Spinal cord (tissue), 10 donors: ENCODE measurements at places on chromosomes 12 and 14.

DNA sequence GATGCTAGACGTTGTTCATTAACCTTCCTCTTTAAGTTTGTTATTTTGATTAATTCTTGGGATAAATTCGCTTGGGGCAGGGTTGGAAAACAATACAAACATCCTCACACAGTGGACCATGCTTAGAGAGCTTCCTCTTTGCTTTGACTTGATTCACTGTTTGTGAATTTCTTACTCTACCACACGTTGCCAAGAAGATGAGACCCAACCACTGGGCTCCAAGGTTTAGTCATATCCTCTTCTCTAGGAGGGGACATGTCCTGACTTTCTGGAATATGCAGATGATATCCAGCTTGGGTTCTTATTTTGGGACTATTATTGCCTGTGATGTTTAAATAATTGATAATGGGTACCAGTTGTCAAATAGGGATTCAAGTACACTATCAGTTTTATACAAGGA, 428.2 kb downstream of the ATP23 start:
- DNase-seq: no peak

DNA sequence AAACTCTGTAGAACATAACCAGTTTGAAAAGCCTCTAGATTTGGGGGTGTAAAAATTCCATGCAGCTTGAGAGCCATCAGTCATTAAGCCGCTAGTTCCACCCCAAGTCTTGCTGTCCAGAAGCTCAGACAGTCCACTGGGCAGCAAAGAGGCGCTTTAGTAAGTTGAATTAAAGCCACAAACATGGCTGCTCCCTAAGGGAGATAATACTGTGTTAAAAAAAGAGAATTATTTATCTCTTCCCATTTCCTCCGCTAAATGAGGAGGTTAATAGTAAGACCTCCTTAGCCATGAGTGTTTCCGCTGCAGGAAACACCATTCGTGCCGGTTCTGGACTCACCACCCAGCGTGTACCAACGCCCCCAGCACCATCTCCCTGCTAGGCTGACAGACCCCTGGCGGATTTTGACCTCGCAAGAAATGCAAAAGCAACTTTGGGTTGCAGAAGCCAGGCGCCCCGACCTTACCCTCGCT, 536 bp downstream of the TM7SF3 start:
- peak; percentile 36 for DNase-seq

DNA sequence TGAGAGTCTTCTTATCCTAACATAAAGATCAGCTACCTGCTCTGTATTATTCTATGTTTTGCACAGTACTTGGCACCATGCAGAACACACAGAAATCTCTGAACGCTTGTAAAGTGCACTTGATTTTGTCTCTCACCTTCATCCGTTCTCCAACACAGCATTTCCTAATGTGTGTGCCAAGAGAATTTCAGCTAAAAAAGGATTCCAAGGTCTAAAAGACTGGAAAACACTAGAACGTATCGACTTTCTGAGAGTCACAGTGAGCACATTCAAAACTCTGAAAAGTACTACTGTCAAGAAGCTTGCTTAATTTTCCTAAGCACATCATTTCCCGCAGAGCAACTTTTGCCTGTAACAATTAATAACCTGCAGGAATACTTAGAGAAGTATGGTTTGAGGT, 211.1 kb downstream of the ANO2 start:
- DNase-seq: no peak

DNA sequence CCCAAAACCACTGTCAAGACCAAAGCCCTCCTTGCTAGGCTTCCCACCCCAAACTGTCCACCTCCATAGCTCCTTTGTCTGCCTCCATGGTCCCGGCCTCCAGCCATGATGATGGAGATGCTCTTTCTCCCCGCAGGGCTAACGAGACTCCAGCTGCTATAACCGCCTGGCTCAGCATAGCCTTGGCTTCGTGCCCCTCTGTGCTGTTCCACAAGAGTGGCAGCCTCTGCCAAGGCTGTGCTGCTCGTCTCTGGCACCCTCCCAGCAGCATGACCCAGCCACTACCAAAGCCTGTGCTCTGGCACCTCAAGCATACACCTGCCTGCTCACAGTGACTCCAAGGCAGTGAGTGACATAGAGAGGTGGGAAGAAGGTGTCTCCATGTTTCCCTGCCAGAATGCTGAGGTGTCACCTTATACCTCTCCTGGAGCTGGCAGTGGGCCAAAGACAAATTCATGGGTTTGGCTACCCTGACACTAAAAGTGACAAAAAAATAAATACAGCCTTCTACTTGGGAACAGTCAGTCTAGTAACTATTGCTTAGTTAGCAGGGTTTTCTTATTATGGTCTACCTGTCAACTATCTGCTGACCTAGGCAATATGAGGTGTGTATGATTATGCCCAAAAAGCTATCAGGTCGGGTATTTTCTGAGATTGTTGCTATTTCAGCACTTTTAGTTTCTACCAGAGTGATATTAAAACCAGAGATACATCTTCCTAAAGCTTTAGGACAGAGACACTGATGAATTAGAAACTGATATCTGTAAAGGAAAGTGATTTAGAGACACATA, 16.1 kb upstream of the KRT73 start:
- no peak for DNase-seq

GRCh38 chr12:125184213-125184967, 119.2 kb downstream of the AACS start:
- no peak for DNase-seq

DNA sequence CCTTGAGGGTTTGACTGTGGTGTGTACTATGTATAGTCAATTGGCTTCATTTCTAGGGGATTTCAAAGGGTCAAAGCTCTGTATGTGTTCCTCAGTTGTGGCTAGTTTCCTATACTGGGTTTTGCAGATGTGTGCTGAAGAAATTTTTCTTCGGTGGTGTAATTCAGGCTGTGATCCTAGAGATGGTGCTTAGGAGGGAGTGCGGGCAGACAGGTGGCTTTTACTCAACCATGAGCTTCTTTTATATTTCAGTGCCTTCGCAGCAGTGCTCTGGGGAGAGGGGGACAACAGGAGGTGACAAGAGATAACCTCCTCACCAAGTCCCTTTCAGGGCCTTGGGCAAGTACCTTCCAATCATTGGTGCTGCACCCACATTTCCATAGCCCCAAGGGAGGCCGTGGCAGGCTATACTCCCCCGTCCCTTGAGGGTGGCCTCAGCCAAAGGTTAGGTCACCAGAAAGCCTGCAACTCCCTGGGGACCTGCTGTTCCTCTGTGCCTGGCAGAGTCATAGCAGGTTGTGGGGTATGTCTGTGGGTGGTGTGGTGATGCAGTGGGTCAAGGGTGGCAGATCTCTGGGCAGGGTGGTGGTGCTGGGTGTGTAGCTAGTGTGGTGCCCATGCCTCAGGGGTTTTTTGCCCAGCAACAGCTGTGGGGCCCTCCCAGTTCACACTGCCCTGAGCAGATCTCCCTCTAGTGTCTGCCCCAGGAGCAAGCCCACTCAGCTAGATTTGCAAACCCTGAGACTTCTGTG, 37.0 kb upstream of the TMX1 start:
- DNase-seq: no peak

DNA sequence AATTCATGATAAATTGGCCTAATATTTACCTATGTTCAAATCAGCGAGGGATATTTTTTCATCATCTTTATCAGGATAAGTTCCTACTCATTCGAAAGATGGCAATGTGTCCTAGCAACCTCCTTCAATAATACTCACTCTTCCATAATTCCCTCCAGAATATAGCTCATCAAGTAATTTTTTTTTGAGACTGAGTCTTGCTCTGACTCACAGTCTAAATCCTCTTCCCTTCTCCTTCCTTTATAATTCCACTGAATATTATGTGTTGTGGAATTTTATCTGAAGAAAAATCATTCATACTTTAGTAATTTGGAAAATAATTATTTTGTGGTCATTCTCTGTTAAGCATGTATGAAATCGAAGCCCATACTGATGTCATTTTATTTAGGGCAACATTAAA, 663.8 kb downstream of the FLRT2 start:
- no peak for DNase-seq

DNA sequence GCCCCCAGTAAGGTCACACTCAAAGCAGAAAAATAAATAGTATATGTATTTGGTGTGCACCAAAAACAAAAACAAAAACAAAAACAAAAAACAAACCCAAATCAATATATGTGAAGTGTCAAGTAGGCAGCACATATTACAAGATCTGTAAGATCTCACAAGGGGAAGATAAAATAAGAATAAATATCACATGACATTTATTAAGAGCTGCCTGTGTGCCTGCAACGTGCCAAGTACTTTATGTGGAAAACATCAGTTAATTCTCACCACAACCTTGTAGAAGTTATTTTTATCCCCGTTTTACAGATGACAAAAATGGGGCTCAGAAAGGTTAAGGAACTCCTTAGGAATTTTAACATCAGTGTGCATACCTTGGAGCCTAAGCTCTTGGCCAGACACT, 26.6 kb downstream of the TRIM9 start:
- no peak for DNase-seq

- DNase-seq: no peak
These were observed 48.2 kb upstream of the DYNC1H1 start for GRCh38 chr14:101915871-101916815.

- DNase-seq: no peak
These were observed 21.4 kb upstream of the PLEKHG3 start for GRCh38 chr14:64682843-64683242.

GRCh38 chr12:47989023-47989417, 15.3 kb downstream of the COL2A1 start:
- no peak for DNase-seq

- no peak for DNase-seq
These were observed 73.2 kb downstream of the ANO4 start for GRCh38 chr12:100867639-100868393.

GRCh38 chr14:84203896-84204295, 1326.0 kb upstream of the FLRT2 start:
- peak; percentile 4 for DNase-seq

DNA sequence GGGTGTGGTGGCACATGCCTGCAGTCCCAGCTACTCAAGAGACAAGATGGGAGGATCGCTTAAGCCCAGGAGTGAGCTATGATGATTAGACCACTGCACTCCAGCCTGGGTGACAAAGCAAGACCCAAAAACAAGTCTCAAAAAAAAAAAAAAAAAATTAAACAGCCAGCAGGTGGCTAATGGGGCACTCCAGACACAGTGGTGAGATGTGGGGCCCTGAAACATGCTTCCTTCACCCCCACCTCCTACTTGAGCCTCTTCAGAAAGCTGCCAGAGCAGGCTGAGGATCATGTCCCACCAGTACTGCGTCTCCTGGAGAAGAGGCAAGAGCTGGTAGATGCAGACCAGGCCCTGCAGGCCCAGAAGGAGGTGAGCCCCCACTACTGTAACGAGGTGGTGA, 2.1 kb downstream of the CFAP73 start:
- DNase-seq: no peak

DNA sequence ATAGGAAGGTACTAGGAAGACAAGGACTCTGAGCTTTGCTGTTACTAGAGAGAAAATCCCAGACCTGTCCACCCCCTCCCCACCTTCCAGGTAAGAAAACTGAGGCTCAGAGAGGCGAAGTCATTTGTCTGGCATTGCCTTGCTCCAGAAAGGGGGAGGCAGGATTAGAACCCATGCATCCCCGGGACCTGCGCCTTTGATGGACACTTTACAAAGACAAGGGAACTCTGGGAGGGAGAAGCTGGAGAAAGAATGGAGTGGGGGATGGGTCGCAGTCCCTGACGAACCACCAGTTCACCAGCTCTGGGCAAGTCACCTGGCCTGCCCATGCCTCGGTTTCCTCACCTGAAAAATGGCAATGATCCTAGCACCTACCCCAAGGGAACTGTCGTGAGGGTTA, 10.8 kb downstream of the TRPV4 start:
- DNase-seq: no peak

DNA sequence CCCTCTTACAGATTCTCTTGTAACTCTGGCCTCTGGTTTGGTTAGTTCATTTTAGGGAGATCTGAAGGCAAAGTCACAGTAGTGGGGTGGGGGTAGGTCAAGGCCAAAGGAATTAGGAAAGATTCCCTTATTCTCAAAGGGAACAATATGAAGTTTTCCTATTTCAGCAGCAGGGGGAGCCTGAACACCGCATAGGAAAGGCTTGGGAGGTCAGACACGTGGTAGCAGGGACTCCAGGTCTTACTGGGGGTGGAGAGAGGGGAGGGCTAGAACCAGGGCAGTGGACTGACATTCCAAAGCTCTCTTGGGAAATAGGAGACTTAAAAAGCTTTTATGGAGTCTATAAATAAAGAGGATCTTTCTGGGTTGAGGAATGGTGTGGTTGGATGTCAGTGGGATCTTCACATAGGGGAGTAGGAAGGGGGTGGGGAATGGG, 1.3 kb downstream of the ZC3H10 start:
- DNase-seq: no peak

GRCh38 chr12:53844994-53845844, 93.4 kb upstream of the HOXC13 start:
- no peak for DNase-seq

GRCh38 chr12:62098132-62098531, 162.1 kb upstream of the USP15 start:
- no peak for DNase-seq

GRCh38 chr12:41462312-41462711, 274.2 kb downstream of the PDZRN4 start:
- DNase-seq: no peak

GRCh38 chr14:59363531-59364226, 101.5 kb downstream of the GPR135 start:
- no peak for DNase-seq

DNA sequence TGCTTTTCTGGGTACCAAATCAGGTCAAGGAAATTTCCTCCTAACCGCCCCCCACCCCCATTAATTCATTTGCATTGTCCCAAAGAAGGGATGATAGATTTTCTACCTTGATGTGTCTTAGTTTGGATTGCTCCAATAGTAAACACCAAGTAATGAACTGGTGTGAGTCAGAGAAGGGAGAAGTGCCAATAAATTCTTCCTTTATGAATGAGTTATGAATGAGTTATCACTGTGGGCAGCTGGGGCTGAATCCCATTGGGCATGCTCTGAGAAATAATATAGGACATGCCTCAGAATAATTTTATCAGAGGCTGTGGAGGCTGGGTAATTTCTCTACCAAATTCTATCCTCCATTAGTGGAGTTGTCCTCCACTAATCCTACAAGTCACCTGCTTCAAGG, 277.9 kb upstream of the FLRT2 start:
- no peak for DNase-seq

DNA sequence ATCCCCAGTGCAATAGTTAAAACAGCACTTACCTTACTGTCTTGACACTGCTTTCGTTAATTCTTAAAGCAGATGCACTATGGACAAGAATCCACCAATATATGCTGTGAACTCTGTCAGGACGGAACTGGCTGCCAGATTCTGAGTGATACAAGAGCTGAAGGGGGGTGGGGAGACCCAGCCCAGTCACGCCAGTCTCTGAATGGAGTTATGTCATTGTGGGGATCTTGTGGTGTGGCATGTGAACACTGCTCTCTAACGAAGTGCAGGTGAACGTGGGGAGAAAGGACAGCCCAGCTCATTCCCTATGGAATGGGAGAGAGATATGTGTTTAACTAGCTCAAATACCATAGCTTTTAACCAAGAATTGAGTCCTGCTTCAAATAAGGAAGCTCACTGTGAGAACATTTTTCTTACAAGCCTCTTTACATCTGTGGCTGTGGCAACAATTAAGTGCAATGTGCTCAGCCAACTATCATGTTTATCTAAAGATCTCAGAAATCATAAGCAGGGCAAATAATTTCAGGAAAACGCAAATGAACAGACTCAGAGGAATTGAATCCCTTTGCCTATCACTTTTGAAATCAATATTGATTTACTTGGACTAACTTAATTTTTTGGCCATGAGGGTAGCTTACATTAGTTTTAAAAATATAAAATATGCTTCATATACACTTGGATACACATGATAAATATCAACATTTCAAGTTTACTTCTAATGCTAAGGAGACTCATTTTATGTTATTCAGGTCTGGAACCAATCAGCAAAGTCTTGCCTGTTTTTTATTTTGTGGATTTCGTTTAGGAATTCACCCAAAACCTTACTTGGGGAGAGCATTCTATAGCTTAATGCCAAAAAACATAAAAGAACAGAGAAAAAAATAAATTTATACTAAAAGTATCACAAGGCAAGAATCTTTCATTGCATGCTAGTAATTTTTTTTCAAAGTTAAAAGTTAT, at the start of gene LUM:
Gene LUM, minus strand, starts transcription at position 129 of the 960 bp plus-strand sequence. CDS start 2,515 bp downstream, outside the sequence.
- DNase-seq: no peak
